ENCODE measurements at places on chromosomes 16 and 17.

GRCh38 chr16:73997971-73998370 lies 298.6 kb upstream of the PSMD7 start:
- DNase-seq, result no peak

- no peak for DNase-seq
These were observed 29.9 kb downstream of the PIEZO1 start for GRCh38 chr16:88754912-88755744.

DNA sequence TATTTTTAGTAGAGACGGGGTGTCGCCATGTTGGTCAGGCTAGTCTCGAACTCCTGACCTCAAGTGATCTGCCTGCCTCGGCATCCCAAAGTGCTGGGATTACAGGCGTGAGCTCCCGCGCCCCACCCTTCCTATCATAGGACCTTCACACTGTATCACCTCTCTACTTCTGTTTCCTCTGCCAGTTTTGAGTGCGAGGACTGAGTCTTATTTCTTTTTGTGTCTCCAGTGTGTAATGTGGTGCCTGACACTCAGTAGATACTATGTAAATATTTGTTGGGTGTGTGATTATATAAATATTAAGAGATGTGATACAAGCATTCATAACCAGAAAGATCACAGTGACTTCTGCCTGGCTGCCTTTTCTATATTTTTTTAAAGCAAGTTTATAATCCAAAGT lies 10.5 kb downstream of the PRKCA start:
- no peak for DNase-seq

- no peak for DNase-seq
These were observed 34.1 kb downstream of the MAP2K6 start for GRCh38 chr17:69448431-69449102.

DNA sequence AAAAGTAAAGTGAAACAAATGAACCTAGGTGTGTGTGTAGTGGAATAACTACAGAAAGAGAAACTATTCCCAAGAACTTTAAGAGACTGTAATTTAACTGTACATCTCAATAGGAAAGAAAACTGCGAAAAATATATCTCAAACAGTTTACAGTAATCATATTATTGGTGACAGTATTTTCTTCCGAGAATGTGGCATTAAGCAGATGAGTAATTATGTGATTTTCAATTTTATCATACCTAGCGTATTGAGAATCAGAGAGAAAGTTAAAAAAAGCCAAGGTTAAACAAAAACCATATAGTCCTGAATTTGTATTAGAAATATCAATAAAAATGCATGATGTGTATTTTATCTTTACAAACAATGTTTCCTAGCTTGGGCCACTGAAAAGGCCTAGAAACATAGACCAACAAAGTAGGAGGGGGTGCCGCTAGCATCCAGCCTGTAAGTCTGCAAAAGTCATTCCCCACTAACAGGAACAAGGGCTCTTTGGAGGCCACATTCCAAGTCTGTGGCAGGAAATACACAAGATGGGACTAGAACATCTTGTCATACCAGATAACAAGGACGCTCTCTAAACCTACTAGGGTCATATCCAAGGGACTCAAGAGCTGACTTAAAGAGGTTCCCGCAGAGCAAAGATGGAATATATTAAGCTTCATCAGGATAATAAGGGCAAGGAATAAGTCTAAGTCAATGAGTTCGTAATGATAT lies 20.5 kb downstream of the RNF157 start:
- DNase-seq, result no peak

- no peak for DNase-seq
These were observed 96.6 kb upstream of the SMIM36 start for GRCh38 chr17:55607731-55608341.
